ENCODE measurements at places on chromosomes 16 and 17. TPM values are rescaled to one million over a fixed set of nuclear protein-coding genes. Genes with fewer than 3 reads are reported as not detected.

Gene SP6
- total RNA-seq: 0.81 TPM

Gene SCARF1
- 31.6 TPM for total RNA-seq

Gene KRT9
- total RNA-seq: not detected

Gene CCL14
- 136 TPM for total RNA-seq

Gene PLXDC1
- 39.1 TPM for total RNA-seq

Gene PABPN1L
- not detected for total RNA-seq

Gene PPP1R27
- total RNA-seq: not detected

Gene DHRS7C
- total RNA-seq: not detected

Gene FOXC2
- 29.0 TPM for total RNA-seq

Gene ASGR2
- 1.6 TPM for total RNA-seq

Gene EXOC3L1
- total RNA-seq: 4.4 TPM

Gene NKD1
- 55.2 TPM for total RNA-seq

Gene NUP85
- 71.0 TPM for total RNA-seq

Gene SLC5A10
- not detected for total RNA-seq

Gene SLFN14
- total RNA-seq: 0.30 TPM

Gene TMEM92
- total RNA-seq: 1.4 TPM

Gene BBS2
- total RNA-seq: 41.0 TPM

Gene CPNE2
- 29.4 TPM for total RNA-seq

Gene MLYCD
- total RNA-seq: 9.2 TPM

Gene CAPNS2
- 0.45 TPM for total RNA-seq

Gene ITGAD
- 0.45 TPM for total RNA-seq

Gene PSMC5
- total RNA-seq: 81.1 TPM

Gene KCNJ12
- 2.9 TPM for total RNA-seq

Gene TUBB3
- 12.5 TPM for total RNA-seq

Gene PPL
- 22.9 TPM for total RNA-seq

Gene TSC2
- 92.4 TPM for total RNA-seq

Measured in aorta (tissue), 5 donors.